ELF-1 (cell line): ENCODE measurements at places on chromosomes 3 and 15.

GRCh38 chr3:195774917-195775316 lies 36.8 kb downstream of the MUC4 start:
- DNase-seq, result peak; percentile 90

DNA sequence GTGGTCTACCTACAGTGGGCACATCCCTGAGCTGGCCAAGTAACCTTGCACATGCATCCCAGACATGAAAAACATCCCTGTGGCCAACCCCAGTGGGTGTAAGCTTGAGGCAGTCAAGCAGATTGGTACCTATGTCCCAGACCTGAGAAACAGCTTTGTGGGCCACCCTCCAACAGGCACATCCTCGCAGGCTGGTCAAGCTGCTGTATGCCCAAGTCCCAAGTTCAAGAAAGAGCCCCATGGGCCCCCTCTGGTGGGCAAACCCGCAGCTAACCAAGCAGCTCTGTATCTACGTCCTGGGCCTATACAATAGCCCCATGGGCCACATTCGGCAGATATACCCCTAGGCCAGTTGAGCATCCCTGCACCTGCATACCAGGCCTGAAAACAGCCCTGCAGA lies 186.3 kb upstream of the GPR149 start:
- DNase-seq, result peak; percentile 6

- DNase-seq, result no peak
Measured at GRCh38 chr15:41798607-41799487, 24.6 kb downstream of the MAPKBP1 start.

- DNase-seq, result no peak
Measured at GRCh38 chr3:47664519-47664918, 85.9 kb upstream of the CSPG5 start.

- DNase-seq, result no peak
Measured at GRCh38 chr3:194431554-194431953, 32.5 kb upstream of the GP5 start.

GRCh38 chr15:90619939-90620338 lies 90.2 kb downstream of the CRTC3 start:
- DNase-seq, result no peak

- no peak for DNase-seq
Measured at GRCh38 chr3:183488343-183488742, 59.9 kb upstream of the MCF2L2 start.

DNA sequence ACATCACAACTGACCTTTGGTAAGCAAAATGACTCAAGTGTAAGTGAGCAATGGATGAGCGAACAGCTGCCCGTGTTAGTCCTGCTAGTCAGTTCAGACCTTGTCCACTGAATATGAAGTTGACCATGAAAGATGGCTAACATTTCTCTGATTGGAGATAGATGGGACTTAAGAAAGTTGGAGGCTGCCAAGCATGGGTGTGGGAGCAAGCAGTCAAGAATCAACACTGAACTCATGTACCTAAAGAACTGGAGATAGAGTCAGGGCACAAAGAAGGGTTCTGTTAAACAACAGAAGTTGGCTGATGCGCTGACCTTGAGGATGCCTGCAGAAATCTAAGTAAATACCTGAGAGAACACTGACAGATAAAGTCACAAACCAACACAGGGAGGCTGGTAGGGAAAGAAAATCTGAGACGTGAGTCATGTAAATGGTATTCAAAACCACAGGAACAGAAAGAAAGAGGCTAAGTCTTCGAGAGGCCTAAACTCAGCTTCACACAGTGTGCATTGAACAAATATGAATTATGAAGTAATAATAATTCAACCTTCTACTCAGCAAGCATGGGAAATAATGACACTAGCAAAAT lies 30.7 kb upstream of the ANPEP start:
- no peak for DNase-seq

DNA sequence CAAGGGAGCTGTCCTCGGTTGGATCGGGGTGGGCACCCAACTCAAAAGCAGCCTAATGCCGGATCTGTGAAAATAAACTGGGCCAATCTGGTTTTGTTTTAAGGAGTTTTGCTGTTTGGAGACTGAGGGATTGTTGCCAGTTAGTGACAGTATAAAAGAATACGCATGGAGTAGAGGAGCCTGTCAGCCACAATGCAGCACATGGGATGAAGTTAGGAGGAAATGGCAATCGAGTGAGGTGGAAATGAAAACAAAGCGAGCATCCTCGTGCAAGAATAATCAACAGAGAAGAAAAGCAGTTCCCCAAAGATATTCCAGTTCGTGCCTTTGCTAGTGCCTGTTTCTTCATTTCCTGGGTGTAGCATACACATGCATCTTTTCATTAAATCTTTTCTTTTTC lies 108.4 kb upstream of the RORA start:
- DNase-seq, result no peak

- DNase-seq, result no peak
Measured at GRCh38 chr3:193884027-193884426, 251.9 kb upstream of the HES1 start.

GRCh38 chr15:49278751-49279150 lies 108.7 kb downstream of the GALK2 start:
- DNase-seq, result no peak

DNA sequence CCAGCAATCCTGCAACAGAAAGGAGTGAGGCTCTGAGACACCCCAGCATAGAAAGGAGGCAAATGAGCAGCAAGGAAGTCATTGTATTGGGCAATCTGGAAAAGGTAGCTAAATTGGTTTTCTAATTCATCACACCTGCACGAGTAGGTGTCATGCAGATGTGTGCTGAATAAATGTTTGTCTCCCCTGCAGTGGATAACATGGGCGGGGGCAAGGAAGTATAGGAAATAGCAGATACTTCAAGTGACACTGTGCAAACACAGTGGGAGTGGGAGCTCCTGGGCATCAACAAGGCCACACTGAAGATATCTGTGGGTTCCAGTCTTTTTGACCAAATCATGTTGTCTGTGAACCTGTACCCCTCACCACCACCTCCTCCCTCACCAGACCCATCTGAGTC lies 14.4 kb upstream of the HTR3E start:
- no peak for DNase-seq

DNA sequence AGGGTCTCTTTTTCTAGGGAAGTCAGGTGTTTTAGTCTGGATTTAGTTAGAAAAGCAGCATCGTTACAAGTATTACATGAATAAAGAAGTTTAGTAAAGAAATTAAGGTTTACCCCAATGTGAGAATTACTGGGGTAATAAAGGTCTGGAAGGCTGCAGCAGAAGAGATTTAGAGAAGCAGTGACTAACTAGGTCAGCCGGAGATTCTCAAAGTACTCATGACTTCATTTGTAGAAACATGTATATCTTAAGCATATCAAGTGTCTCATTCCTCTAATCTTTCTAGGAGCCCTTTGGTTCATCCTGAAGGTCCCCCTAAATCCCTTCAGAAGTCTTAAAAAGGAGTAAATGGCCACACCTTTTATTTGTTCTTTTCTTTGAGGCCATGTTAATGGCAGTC lies 26.0 kb downstream of the DTWD1 start:
- DNase-seq, result no peak

GRCh38 chr3:144127014-144127413 lies 155.4 kb downstream of the DIPK2A start:
- no peak for DNase-seq

- DNase-seq, result no peak
Measured at GRCh38 chr3:3579658-3580057, 219.6 kb upstream of the LRRN1 start.

GRCh38 chr3:175146258-175146657 lies 287.1 kb downstream of the NAALADL2 start:
- DNase-seq, result no peak

DNA sequence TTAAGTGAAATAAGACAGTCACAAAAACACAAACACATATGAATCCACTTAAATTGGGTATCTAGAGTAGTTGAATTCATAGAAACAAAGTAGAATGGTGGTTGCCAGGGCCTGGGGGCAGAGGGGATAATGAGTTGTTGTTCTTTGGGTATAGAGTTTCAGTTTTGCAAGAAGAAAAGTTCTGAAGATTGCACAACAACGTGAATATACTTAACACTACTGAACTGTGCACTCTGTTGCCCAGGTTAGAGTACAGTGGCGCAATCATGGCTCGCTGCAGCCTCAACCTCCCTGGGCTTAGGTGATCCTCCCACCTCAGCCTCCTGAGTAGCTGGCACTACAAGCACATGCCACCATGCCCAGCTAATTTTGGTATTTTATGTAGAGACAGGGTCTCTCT lies 14.9 kb downstream of the GRAMD2A start:
- DNase-seq, result no peak

DNA sequence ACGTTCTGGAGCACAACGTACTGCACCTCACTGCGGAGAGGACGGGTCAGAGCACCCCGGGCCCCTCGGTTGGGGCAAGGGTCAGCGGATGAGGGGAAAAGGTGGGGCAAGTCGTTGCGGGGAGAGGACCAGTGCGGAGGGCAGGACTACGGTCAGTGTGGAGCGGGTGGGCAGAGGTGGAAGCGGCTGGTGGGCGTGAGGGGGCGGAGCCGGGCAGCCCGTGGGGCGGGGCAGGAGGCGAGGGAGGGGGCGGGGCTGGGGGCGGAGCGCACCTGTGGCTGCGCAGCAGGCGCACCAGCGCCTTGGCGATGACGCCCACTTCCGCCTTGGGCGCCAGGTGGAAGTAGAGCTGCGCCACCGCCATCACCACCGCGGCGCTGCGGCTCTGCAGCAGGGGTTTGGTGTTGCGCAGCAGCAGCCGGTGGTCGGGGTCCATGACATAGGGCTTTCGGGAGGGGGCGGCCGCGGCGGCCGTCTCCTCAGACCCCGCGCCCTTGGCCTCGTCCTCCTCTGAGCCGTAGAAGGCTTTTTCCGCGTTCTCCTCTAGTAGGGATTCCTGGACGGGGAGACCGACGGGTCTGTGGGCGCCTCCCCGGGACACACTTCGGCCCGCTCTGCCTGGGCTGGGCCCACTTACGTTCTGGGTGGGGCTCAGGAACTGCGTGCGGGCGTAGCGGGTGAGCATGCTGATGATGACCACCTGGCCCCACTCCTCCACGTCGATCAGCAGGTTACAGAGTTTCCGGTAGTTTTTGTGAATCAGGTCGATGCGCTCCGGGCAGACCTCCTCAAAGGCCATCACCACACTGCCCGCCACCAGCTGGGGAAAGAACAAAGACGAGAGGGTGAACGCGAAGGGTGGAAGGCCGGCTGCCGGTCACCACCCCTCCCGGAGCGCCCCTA lies 29.2 kb downstream of the AP3B2 start:
- DNase-seq, result peak; percentile 90

GRCh38 chr3:18134386-18135059 lies 290.6 kb downstream of the SATB1 start:
- DNase-seq, result no peak

GRCh38 chr3:17195192-17195611 lies 310.4 kb downstream of the PLCL2 start:
- no peak for DNase-seq
